ENCODE measurements at places on chromosomes 12 and 14. TPM values are rescaled to one million over a fixed set of nuclear protein-coding genes. Genes with fewer than 3 reads are reported as not detected.

Gene IL31
- not detected for total RNA-seq

DNA sequence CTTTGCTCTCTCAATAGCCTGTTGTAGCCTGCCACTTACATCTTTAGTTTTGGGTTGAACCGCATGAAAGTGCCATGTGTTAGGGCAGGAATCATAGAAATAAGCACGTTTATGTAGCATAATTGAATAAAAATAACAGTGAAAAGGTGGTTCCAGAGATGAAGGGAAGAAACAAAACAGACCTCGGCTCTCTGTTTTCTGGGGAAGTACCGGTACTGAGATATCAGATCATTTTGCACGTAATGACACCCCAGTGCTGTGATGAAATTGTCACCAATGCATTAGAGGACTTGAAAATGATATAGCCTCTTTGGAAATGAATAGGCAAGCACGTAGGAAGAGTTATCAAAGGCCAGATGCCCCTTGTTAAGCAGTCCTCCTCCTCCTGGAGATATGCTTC is 42.5 kb upstream of the DLK1 start:
- no peak for DNase-seq
- peaks cover 6% of the 10 kb centered on the region for H3K27me3 ChIP-seq
- H3K36me3 ChIP-seq, result no peaks in the 10 kb centered on the region
- H3K27ac ChIP-seq, result no peak overlapping the region
- H3K4me1 ChIP-seq, result peaks cover 3% of the 10 kb centered on the region

DNA sequence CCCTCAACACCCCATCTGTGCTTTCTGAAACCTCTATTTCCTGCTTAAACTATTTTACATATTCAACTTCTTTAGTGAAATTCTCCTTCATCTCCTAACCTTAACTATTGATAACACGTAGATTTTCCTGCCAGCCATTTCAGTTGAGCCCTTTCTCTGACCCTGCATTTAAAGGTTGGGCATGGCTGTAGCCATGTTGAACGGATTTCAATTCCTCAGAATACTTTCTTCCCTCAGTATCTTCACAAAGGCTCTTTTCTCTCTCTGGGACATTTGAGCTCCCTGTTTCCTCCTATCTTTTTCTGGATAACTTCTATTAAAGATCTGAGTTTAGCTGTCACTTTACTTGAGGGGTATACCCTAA is 1.2 kb downstream of the PPHLN1 start:
- no peaks in the 10 kb centered on the region for H3K27me3 ChIP-seq
- no peak for DNase-seq
- peak overlapping the region; percentile 99 for H3K4me3 ChIP-seq
- H3K4me1 ChIP-seq, result peaks cover 15% of the 10 kb centered on the region
- H3K27ac ChIP-seq, result peak overlapping the region; percentile 90

Gene ZNF140
- total RNA-seq, result 32.3 TPM

Gene KRT85
- not detected for total RNA-seq

- no peaks in the 10 kb centered on the region for H3K36me3 ChIP-seq
- H3K27ac ChIP-seq, result no peak overlapping the region
- H3K4me3 ChIP-seq, result no peak overlapping the region
- DNase-seq, result no peak
Observed at GRCh38 chr12:31999692-32000091, 40.5 kb downstream of the RESF1 start.

Gene RPGRIP1
- not detected for total RNA-seq

- H3K4me1 ChIP-seq, result no peaks in the 10 kb centered on the region
- H3K4me3 ChIP-seq, result no peak overlapping the region
- DNase-seq, result no peak
Observed at GRCh38 chr12:61251076-61251475, 1009.1 kb upstream of the USP15 start.

GRCh38 chr12:112409906-112410244 is 470 bp upstream of the RPL6 start:
- peak overlapping the region; percentile 100 for H3K27ac ChIP-seq
- peaks cover 7% of the 10 kb centered on the region for H3K4me1 ChIP-seq
- DNase-seq, result no peak
- H3K36me3 ChIP-seq, result no peaks in the 10 kb centered on the region
